ENCODE measurements at places on chromosomes 3 and 15.

DNA sequence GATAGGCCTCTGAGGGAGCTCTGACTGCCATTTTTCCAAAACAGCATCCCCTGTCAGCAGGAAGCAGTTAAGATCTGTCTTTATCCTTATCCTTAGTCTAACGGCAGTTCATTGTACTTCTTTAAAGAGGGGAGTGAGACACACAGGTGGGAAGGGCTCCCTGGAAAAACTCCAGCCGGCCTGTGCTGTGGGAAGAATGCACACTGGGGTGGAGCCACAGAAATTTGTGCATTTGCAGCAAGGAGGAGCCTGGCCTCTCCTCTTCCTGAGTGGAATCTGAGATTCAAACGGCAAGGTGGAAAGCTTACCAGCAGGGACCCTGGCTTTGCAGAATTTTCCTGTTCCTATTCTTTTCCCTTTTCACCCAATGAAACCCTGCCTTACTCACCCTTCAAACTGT, 1209.4 kb downstream of the ROBO2 start:
- no peak for DNase-seq

DNA sequence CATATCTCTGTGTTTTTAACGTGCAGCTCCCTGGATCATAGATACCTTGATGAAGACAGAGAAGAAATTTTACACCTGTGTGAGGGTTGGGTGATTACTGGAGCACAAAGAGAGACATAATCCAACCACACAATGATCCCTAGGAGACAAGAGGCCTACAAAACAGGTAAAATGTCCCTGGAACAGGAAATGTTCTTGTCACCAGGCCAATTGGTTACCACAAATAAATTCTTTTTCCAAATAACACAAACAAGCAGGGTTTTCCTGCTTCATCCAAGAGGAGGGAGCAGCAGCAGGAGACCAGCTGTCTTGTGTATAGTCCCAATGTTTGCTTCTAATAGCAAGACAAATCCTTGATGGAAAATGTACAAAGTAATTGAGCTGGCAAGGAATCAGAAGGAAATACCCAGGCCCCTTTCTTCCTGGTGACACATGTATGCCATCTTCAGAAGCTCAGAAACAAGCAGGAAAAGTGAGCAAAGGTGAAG, 1.4 kb downstream of the MGLL start:
- DNase-seq: no peak

GRCh38 chr3:114111060-114111770, 54.7 kb downstream of the QTRT2 start:
- DNase-seq: no peak

DNA sequence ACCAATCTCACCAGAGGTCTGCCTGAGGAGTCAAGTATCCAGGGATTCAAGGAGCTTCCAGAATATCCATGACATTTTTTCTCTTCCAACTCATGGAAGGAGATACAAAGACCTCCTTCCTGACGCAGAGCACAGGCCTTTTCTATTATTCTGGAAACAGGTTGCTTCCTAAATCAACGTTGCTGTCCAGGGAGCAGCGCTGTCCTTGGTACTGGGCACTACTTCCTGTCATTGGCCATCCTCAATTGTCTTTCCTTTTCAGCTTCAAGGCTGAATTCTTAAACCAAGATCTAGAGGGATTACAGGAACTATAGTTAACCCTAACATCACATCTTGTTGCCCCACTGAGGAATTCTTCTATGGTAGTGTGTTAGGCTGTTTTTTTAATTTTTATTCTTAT, 50.4 kb upstream of the TBC1D21 start:
- DNase-seq: no peak

DNA sequence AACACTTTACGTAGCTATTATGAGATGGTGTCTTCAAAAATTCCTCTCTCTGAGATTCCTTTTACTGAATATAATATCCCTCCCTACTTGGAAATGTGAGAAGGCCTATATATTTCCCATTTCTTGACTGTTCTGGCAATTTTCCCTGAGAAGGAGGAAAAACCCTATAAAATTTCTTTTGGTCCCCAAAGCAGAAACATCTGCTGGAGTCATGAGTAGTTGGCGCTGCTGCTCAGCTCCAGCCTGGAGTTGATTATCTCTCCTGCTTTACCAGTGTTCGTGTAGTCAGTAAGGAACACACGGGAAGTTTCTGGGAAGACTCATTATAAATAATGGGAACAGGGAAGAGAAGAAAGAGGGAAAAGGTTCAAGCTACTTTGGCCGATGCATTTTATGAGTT, 680.1 kb downstream of the EPHA3 start:
- DNase-seq: no peak

GRCh38 chr15:38061856-38062649, 127.6 kb downstream of the TMCO5A start:
- DNase-seq: no peak

DNA sequence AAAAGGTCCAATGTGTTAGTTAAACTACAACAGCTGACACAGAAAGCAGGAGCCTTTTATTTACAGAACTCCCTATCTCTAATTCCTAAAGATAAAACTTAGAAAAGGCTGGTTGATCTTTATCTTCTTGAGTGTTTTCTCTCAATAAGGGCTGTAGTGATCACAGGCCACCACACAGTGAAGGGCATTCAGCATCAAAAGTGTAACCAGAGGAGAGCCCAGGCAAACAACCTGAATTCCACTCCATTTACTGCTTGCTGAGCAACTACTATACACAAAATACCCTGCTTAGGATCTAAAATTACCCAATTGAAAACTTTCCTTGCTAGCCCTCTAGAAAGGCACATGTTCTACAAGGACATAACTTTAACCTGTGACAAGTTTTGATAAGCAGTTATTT, 122.7 kb downstream of the MEIS2 start:
- DNase-seq: no peak

DNA sequence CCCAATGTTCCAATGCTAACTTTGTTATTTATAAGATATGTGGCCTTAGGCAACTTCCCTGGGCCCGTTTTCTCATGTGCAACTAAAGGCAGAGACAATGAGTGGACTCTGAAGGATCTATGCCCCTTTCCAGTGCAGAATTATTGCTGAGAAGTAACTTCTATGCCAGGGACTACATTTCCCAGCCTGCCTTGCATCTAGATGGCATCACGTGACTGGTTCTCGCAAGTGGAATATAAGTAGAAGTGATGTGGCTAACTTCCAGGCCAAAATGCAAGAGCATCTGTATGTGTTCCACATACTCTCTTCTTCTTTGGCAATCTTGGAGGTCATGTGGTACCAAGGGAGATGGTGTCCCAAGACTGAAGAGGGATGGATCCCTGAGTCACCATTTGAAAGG, 674.4 kb downstream of the NTRK3 start:
- DNase-seq: no peak

GRCh38 chr3:152211655-152212054, 57.1 kb upstream of the MBNL1 start:
- DNase-seq: no peak

DNA sequence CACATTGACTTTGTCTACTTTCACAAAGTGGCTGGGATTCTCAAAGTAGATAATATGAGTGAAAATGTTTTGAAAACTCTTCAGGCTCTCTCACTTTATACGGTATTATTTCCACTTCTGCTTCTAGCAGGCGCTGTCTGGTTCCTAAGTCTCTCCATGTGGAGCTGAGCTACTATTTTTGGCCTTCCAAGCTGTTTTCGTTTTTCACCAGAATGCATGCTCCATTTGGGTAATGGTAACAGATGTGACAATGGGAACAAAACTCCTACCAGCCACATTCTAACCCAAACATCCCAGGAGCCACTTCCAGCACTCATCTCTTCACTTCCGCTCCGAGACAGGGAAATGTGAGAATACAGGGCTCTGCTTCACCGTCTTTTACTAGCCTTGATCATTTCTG, 586.7 kb downstream of the NTRK3 start:
- no peak for DNase-seq

DNA sequence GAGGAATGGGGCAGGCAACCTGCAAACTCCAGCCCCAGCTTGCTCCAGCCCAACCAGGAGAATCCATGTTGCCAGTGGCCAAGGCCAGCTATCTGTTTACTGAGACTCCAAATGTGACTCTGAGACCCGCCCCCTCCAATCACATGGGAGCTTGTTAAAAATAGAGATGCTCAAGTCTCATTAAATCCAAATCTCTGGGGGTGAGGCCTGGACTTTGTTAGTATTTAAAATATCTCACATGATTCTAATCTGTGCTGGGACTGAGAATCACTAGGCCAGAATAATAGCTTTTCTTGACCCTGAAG, 224.2 kb upstream of the TBL1XR1 start:
- DNase-seq: no peak

- no peak for DNase-seq
Measured at GRCh38 chr3:40895109-40895508, 304.2 kb upstream of the CTNNB1 start.

GRCh38 chr3:13200946-13201345, 127.7 kb upstream of the IQSEC1 start:
- DNase-seq: no peak

- no peak for DNase-seq
Measured at GRCh38 chr3:69500604-69501003, 114.7 kb upstream of the FRMD4B start.

DNA sequence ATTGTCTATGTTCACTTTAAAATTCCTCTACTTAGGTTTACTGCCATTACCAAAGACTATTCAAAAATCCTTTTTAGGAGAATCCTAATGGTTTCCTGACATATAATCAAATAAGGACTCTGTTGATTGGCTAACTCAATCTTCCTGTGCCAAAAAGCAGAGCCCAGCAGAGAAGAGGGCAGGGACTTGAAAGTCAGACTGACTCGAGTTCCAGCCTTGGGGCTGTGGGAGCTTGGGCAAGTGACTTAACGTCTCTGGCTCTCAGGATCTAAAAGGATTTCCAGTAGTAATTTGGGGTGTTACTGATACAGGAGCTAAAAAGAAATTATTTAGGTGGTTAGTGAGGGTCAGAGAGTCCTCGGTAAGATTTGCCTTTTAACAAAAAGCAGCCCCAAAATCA, 10.9 kb downstream of the CCR5 start:
- DNase-seq: no peak

DNA sequence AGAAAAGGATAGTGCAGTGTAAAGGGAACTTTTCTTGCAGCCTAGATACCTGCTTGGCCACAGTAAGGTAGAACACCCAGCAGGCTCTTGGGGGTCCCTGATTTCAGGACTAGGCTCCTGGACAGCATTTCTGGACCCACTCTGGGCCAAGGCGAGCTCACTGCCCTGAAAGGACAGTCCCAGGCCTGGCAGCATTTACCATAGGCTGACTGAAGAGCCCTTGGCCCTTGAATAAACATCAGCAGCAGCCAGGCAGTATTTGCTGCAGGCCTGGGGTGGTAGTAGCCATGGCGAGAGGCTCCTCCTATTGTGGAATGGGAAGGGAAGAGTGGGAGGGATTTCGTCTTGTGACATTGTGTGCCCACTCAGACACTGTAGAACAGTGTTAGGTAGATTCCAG, 529.2 kb downstream of the TUSC7 start:
- DNase-seq: no peak

DNA sequence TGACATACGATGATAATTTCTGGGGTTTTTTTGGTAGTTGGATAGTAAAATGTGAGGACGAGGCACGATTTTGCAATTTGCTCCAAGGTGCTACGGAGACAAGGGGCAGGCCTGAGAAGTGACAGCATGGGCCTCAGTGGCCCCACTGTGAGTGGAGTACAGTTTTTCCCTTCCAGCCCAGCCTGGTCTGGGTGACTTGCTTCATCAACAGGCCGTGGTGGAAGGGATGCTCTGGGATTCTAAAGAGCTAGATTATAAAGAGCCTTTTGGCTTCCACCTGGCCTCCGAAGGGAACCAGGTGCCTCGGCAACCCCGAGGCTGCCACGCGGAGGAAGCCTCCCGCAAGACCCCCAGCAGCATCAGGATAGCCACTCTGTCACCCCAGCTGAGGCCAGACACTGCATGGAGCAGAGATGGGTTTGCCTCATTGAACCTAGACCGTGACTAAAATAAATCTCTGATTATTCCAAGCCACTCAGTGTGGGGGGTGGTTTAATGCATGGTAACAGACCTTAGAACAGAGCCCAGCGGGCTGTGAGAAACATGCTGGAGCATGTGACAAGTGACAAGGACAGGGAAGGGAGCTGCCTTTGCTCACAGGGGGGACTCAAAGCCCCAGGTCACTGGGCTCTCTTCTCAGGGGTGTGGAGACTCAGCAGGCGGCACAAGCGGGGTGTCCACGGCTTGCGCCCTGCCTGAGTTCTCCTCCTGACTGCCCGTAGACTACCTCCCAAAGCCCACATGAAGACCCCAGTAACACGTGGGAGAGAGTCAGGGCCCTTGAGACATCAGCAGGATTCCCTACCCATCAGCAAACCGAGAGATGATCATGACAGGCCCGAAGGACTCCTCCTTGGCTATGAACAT, 22.6 kb upstream of the SLC41A3 start:
- DNase-seq: no peak

DNA sequence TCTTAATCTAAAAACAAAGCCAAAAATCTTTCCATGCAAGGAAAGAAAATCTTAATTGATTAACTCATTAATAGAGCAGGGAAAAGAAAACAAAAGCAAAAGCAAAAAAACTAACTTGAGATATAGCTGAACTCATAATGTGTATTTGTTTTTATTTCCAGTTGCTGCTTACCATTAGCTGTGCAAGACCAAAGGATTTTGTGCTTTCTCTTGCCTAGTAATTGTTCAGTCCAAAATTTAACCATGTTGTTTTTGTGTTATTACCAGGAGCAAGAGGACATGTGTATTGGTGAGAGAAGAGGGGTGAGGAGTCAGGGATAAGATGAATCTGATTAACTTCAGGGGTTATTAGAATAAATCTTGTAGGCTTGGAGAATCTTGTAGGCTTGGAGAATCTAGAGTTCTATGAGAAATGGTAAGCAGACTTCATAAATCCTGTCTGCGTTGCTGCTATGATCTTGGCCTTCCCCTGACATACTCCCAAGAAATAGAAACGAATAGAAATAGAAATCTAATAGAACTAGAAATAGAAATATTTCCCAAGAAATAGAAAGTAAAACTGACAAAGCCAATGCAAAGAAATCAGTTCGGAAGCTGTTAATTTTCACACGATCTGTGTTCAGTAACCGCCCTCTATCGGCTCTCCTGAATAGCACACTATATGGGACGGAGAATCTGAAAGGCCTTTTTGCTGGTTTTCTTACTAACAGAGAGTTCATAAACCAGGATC, 72.6 kb upstream of the TNFSF10 start:
- DNase-seq: peak; percentile 71

DNA sequence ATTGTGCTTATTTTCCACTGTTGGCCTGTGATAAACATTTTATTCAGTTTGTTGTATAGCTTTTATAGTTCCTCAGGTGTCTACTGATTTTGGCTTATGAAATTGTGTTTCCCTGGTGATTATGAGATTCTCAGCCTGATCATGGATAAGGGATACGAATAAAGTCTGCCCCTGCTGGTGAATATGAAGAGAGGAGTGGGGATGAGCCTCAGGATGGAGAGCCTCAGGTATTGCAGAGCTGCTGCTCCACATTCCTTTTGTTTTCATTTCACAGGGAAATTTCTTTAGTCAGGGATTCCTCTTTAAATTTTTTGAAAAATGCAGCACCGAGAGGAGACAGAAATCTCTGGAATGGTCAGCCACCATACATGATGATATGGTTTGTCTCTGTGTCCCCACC, 14.7 kb upstream of the RAB6B start:
- DNase-seq: no peak

- DNase-seq: no peak
Measured at GRCh38 chr3:45905755-45906154, 19.4 kb downstream of the CCR9 start.

All from activated effector memory CD4-positive, alpha-beta T cell treated with anti-CD3 and anti-CD28 coated beads, Interleukin-2, amount 50 U/mL, for 16 hours (primary cell).